ENCODE measurements at places on chromosomes 12 and 14. TPM values are rescaled to one million over a fixed set of nuclear protein-coding genes. Genes with fewer than 3 reads are reported as not detected.

- peak overlapping the region; percentile 91 for H3K27ac ChIP-seq
- H3K4me3 ChIP-seq: no peak overlapping the region
- DNase-seq: no peak
- no peaks in the 10 kb centered on the region for H3K27me3 ChIP-seq
- peaks cover 5% of the 10 kb centered on the region for H3K4me1 ChIP-seq
Measured at GRCh38 chr12:93813186-93813585, 136.0 kb downstream of the CRADD start.

DNA sequence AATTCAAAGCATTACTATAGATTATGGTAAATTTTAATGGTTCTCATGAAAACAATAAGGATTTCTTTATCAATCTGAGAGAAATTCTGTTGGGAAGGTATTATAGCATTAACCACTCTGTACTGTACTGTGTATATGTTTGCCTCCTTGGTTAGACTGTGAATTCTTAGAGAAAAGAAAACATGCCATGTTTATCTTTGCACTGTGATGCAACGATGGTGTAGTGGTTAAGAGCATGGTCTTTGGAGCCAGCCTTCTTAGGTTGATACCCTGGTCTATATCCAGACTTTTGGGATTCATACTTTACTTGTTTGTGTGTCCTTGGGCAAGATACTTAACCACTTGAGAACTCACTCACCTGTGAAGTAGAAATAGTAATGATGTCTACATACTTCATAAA is 32.2 kb upstream of the NUBPL start:
- DNase-seq: no peak
- no peaks in the 10 kb centered on the region for H3K27me3 ChIP-seq
- H3K4me3 ChIP-seq: no peak overlapping the region
- H3K27ac ChIP-seq: no peak overlapping the region

GRCh38 chr14:95652690-95653089 is 33.5 kb upstream of the TCL1B start:
- no peak overlapping the region for H3K4me3 ChIP-seq
- H3K27ac ChIP-seq: no peak overlapping the region
- no peaks in the 10 kb centered on the region for H3K36me3 ChIP-seq
- no peaks in the 10 kb centered on the region for H3K4me1 ChIP-seq

GRCh38 chr12:113228394-113229028 is 7.2 kb downstream of the TPCN1 start:
- peak overlapping the region; percentile 24 for H3K27ac ChIP-seq
- no peak for DNase-seq
- no peaks in the 10 kb centered on the region for H3K36me3 ChIP-seq
- peaks cover 23% of the 10 kb centered on the region for H3K4me1 ChIP-seq

DNA sequence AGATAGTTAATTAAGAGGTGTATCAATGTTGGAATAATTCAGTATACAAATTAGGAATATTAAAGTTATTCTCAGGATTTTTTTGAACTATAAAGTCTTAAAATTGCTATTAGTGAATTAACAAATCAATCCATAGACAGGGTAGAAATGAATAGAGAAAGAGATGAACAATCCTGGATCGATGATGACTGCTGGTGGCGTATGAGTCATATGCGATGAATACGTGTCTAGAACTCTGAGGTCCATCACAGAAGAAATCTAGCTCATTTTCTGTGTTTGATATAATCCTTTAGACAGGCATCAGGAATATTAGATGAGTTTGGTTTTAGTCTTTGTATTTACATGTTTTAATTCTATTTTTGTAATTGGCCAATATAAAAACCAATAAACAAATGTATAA is 85.4 kb upstream of the RTL1 start:
- no peak overlapping the region for H3K4me3 ChIP-seq
- no peaks in the 10 kb centered on the region for H3K36me3 ChIP-seq
- no peaks in the 10 kb centered on the region for H3K4me1 ChIP-seq

- no peak overlapping the region for H3K27ac ChIP-seq
- no peaks in the 10 kb centered on the region for H3K27me3 ChIP-seq
- no peak overlapping the region for H3K4me3 ChIP-seq
Measured at GRCh38 chr12:3564861-3565260, 73.9 kb downstream of the PRMT8 start.

- H3K27ac ChIP-seq: no peak overlapping the region
- DNase-seq: no peak
- no peaks in the 10 kb centered on the region for H3K27me3 ChIP-seq
- peaks cover 14% of the 10 kb centered on the region for H3K4me1 ChIP-seq
- no peaks in the 10 kb centered on the region for H3K36me3 ChIP-seq
Measured at GRCh38 chr14:58817846-58818245, 180.1 kb downstream of the DACT1 start.

DNA sequence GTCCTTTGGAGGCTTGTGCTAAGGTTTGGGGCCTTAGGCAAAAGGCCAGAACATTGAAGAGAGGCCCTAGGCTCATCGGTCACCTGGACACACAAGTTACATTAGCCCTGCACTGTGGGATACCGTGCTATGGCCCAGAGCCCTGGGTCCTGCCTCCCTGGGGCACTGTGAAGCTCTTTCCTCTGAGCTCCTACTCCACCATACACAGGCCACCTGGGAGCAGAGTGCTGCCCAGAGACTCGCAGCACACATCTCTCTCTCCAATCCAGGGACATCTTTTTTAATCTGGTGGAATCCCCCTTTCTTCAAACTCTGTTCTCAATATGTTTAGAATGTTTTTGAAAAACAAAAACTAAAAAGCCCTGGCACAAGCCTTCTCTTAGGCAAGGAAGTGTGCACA is 314.2 kb upstream of the RGS6 start:
- peaks cover 32% of the 10 kb centered on the region for H3K36me3 ChIP-seq
- no peaks in the 10 kb centered on the region for H3K27me3 ChIP-seq
- H3K4me1 ChIP-seq: no peaks in the 10 kb centered on the region
- no peak overlapping the region for H3K27ac ChIP-seq

C3AR1 gene
- 9.9 TPM for total RNA-seq

GRCh38 chr12:6767353-6768319 is 1.5 kb downstream of the PTMS start:
- no peak for DNase-seq
- peaks cover 53% of the 10 kb centered on the region for H3K4me1 ChIP-seq
- H3K4me3 ChIP-seq: peak overlapping the region; percentile 84
- no peaks in the 10 kb centered on the region for H3K36me3 ChIP-seq
- no peaks in the 10 kb centered on the region for H3K27me3 ChIP-seq
- H3K27ac ChIP-seq: peak overlapping the region; percentile 90

GRCh38 chr12:24233519-24234246 is 284.2 kb upstream of the SOX5 start:
- H3K27ac ChIP-seq: no peak overlapping the region
- DNase-seq: no peak
- no peaks in the 10 kb centered on the region for H3K27me3 ChIP-seq
- peaks cover 26% of the 10 kb centered on the region for H3K4me1 ChIP-seq
- H3K36me3 ChIP-seq: no peaks in the 10 kb centered on the region

DNA sequence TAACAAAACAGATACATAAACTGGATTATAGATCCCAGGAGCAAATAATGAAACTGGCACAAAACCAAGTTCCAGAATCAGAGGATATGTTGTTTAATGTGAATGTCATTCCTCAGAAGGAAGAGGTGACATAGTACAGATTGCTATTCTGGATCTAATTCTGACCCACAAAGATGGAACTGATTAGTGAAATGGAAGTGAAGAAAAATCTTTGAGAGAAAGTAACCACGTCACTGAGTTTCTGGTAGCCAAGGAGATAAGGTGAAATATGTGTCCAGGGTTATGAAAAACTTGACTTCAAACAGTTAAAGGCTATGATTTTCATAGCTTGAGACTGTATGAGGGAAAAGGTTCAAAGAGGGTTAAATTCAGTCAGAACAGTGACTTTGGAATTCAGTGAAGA is 8.3 kb downstream of the OR10AD1 start:
- H3K4me3 ChIP-seq: no peak overlapping the region
- no peaks in the 10 kb centered on the region for H3K36me3 ChIP-seq
- no peaks in the 10 kb centered on the region for H3K27me3 ChIP-seq
- H3K27ac ChIP-seq: peak overlapping the region; percentile 31
- H3K4me1 ChIP-seq: no peaks in the 10 kb centered on the region
- DNase-seq: no peak

SPTLC2 gene
- total RNA-seq: 45.2 TPM

GRCh38 chr14:94773061-94773648 is 3.2 kb upstream of the GSC start:
- peaks cover 13% of the 10 kb centered on the region for H3K4me1 ChIP-seq
- no peak for DNase-seq
- no peaks in the 10 kb centered on the region for H3K36me3 ChIP-seq
- H3K4me3 ChIP-seq: no peak overlapping the region
- H3K27ac ChIP-seq: no peak overlapping the region

DNA sequence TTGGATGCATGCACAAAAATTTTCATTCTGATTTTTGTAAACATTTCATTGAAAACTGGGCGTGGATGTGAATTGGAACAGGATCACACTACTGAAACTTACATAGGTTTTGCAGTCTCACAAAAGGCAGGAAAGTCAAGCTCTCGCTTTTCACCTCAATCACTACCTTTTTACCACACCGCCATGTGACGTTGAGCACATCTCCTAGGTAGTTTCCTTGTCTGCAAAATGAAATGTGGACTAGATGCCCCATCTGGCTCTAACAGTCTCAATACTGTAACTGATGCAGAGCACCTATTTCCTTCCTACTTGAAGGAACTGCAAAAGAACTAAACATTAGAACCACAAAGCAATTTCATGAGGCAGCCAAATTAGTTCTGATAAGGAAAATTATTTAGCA is 4.4 kb upstream of the YY1 start:
- H3K27ac ChIP-seq: no peak overlapping the region
- DNase-seq: no peak
- H3K4me1 ChIP-seq: peaks cover 34% of the 10 kb centered on the region
- H3K27me3 ChIP-seq: no peaks in the 10 kb centered on the region

STYK1 gene
- total RNA-seq: not detected

DNA sequence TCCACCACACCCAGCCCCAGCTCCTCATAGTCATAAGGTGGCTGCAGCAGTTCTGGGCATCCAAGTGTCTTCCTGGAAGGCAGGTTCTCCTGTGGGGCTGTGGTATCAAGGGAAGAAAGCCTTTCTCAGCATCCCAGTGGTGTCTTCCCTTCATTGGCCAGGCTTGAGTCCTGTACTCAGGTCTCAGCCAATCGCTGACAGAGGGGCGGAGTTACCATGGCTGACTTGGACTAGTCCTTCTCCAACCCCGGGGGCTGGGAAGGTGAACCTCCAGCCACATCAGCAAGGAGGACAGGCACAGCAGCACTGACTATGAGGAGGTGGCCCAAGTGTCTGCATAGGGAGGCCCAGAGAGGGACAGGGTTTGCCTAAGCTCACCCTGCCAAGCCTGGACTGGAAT is 64.0 kb upstream of the SLC24A4 start:
- no peak for DNase-seq
- H3K36me3 ChIP-seq: no peaks in the 10 kb centered on the region
- peaks cover 2% of the 10 kb centered on the region for H3K27me3 ChIP-seq
- no peak overlapping the region for H3K27ac ChIP-seq
- no peak overlapping the region for H3K4me3 ChIP-seq
- no peaks in the 10 kb centered on the region for H3K4me1 ChIP-seq

DNA sequence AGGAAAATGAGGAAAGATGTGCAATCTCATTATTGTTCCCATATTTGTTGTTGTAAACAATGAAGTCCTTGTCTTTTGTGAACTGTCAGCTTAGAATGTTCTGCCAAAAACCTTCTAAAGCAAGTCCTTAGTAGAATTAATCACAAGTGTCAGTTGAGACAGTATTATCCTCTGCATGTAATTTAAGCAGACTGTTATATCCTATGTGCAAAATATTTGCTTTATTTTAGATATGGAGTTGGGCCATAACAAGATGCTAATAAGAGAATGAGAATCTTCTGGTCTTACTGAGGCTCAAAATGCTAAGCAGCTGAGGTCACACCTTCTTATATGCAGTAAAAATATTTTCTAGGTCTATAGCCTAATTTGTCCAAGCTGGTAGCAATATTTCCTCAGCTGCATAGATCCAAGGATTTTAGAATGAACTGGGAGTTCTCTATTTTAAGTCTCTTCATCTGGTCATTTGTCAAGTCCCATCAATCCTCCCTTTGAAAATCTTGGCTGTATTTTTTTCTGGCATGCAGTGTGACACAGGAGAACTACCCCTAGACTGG is 222.3 kb upstream of the NAV3 start:
- no peak overlapping the region for H3K4me3 ChIP-seq
- no peaks in the 10 kb centered on the region for H3K36me3 ChIP-seq
- no peaks in the 10 kb centered on the region for H3K27me3 ChIP-seq
- peaks cover 16% of the 10 kb centered on the region for H3K4me1 ChIP-seq

GRCh38 chr14:79496701-79497100 is 714.6 kb downstream of the DIO2 start:
- H3K27me3 ChIP-seq: no peaks in the 10 kb centered on the region
- no peak overlapping the region for H3K4me3 ChIP-seq
- H3K27ac ChIP-seq: no peak overlapping the region
- no peaks in the 10 kb centered on the region for H3K4me1 ChIP-seq

- H3K36me3 ChIP-seq: no peaks in the 10 kb centered on the region
- H3K27ac ChIP-seq: peak overlapping the region; percentile 88
- H3K4me1 ChIP-seq: peaks cover 48% of the 10 kb centered on the region
- no peak for DNase-seq
Measured at GRCh38 chr14:91893007-91893406, 25.7 kb upstream of the TC2N start.

- H3K27ac ChIP-seq: no peak overlapping the region
- DNase-seq: no peak
- no peak overlapping the region for H3K4me3 ChIP-seq
- H3K4me1 ChIP-seq: peaks cover 17% of the 10 kb centered on the region
- no peaks in the 10 kb centered on the region for H3K27me3 ChIP-seq
Measured at GRCh38 chr14:22532345-22533056, 56.5 kb downstream of the DAD1 start.

DNA sequence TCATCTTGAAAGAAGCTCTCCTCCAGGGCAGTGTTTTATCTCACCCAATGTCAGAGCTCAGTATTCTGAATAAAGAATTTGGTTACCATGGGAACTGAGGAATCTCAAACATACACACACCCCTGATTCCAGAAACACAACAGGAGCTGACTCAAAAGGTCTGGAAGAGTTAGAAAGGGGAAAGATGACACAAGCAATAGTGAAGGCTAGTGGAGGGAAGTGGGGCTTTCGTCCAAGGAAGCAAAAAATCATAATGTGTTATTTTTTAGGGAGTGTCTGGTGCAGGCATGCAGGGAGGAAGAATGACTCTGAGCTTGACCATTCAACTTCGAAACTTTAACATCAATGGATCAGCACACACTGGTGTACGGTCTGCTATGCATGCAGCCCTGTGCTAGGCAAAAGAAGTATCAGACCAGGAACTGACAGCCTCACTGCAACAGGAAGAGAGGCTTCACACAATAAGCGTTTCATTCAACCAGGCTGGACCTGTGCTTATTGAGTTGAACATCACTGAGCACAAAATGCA is 20.3 kb downstream of the HEBP1 start:
- DNase-seq: no peak
- H3K4me3 ChIP-seq: no peak overlapping the region
- peaks cover 55% of the 10 kb centered on the region for H3K4me1 ChIP-seq
- no peak overlapping the region for H3K27ac ChIP-seq
- H3K36me3 ChIP-seq: peaks cover 2% of the 10 kb centered on the region
- H3K27me3 ChIP-seq: no peaks in the 10 kb centered on the region
